ENCODE measurements at places on chromosomes 5 and 9.

DNA sequence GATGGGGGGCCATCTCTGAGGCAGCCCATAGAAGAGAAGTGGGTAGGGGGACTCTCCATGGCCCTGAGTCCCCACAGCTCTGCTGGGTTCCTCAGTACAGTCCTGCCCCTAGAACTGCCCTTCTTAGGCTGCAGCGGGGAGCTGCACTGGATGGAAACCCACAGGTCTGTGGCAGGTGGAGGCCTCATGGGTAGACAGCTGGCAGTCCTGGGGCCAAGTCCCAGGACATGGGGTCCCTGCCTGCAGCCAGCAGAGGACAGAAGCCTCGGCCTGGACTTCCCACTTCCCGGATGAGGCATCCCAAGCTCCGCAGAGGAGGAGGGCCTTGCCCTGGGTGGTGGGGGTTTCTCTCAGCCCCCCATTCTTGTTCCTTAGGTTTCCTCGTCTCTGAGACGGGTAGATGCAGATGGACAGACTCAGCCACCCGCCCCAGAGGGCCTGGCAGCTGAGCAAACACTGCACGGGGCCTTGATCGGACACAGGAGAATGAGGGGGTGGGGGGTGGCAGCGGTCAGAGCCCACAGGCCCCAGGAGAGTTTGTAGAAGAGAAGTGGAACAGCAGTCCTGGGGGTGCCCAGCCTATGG is 153.8 kb downstream of the C9orf50 start:
- DNase-seq = no peak

DNA sequence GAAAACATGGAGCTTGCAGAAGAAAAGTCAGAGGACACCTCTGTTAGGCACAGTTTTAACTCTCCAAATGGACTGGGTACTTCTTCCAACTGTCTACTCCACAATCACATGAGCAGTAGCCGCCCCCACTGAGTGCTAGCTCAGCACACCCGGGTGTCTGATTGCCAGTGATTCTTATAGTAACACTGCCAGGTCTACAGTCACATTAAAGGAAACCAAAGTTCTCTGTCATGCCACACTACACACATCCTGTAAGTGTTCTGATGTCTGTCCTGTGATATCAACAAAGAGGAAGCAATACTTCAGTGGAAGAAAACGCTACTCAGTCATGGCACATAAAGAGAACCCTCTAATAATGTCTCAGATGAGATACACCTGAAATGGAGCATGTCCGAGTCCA is at the start of gene HAVCR2:
Gene HAVCR2 (minus strand): TSS at position 69 of the 400 bp plus-strand sequence. CDS start 61 bp downstream, at position 8.
- DNase-seq = peak; percentile 2

DNA sequence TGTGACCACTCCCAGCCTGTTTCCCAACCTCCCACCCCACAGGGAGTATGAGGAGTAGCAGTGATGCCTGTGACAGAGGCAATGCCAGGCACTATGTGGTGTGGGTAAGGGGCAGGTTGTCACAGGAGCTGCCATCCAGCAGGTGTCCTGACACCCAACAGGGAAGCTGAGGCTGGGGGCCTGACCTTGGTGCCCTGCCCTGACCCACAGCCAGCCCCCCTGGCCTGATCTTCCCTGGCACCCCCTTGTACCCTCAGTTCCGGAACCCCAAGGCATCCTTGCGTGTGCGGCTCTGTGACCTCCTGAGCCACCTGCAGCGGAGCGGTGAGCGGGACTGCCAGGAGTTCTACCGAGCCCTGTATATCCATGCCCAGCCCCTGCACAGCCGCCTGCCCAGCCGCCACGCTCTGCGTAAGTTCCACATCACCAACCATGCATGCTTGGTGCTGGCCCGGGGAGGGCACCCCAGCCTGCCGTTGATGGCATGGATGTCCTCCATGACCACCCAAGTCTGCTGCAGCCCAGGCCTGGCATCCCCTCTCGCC is 14.4 kb downstream of the CARD19 start:
- no peak for DNase-seq

- DNase-seq = no peak
These were observed 11.1 kb downstream of the FTMT start for GRCh38 chr5:121862801-121863200.

GRCh38 chr9:99052815-99053715 is 51.8 kb upstream of the TGFBR1 start:
- no peak for DNase-seq

DNA sequence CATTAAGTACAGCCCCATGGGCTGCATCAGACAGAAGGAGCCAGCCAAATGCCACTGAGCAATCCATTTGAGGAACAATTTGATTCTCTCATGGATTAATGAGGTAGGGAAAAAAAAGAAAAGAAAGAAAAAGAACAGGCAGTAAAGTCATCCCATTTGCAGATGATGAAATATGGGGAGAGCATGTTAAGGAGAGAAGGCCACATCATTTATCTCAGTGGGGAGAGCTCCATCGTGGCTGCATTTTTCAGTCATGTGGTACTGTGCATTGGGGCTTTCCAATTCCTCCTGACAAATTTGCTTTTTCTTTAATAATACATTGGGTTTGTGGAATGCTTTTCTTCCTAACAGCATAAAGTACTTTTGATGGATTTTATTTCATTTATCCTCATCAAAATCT is 375.2 kb upstream of the TLE4 start:
- DNase-seq = no peak
